Thymus (tissue), 14 donors: ENCODE measurements at places on chromosomes 6 and 20. TPM values are rescaled to one million over a fixed set of nuclear protein-coding genes. Genes with fewer than 3 reads are reported as not detected.

GRCh38 chr6:7239590-7239948, 73.4 kb downstream of the SSR1 start:
- H3K36me3 ChIP-seq = peaks cover 12% of the 10 kb centered on the region
- no peaks in the 10 kb centered on the region for H3K27me3 ChIP-seq
- H3K27ac ChIP-seq = no peak overlapping the region
- H3K4me1 ChIP-seq = peaks cover 4% of the 10 kb centered on the region
- no peak for DNase-seq

DNA sequence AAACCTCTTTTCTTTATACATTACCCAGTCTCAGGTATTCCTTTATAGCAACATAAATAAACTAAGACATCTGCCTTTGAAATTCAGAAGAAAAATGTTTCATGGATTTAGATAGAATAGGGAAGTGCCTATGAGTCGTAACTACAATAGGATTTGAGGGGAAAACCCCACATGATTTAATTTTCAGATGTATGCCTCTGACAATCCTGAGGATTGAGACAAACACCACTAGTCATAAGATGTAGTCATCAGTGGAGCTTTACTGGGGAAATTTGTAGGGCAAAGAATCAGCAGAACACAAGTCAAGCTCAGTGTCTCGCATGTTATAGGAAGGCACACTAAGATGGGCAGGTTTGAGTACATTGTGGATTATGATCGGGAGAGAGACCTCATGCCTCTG, 566.4 kb downstream of the BMP2 start:
- no peaks in the 10 kb centered on the region for H3K27me3 ChIP-seq
- DNase-seq = no peak
- no peak overlapping the region for H3K27ac ChIP-seq
- no peaks in the 10 kb centered on the region for H3K36me3 ChIP-seq
- no peaks in the 10 kb centered on the region for H3K4me1 ChIP-seq

- DNase-seq = no peak
- H3K4me3 ChIP-seq = no peak overlapping the region
- H3K27me3 ChIP-seq = peaks cover 100% of the 10 kb centered on the region
- no peaks in the 10 kb centered on the region for H3K36me3 ChIP-seq
- no peak overlapping the region for H3K27ac ChIP-seq
These were observed 2.9 kb upstream of the OLIG3 start for GRCh38 chr6:137496909-137497720.

- no peak overlapping the region for H3K27ac ChIP-seq
- H3K36me3 ChIP-seq = no peaks in the 10 kb centered on the region
- no peak overlapping the region for H3K4me3 ChIP-seq
- no peak for DNase-seq
- H3K4me1 ChIP-seq = peaks cover 8% of the 10 kb centered on the region
These were observed 187.1 kb downstream of the ID4 start for GRCh38 chr6:20024316-20024673.

DNA sequence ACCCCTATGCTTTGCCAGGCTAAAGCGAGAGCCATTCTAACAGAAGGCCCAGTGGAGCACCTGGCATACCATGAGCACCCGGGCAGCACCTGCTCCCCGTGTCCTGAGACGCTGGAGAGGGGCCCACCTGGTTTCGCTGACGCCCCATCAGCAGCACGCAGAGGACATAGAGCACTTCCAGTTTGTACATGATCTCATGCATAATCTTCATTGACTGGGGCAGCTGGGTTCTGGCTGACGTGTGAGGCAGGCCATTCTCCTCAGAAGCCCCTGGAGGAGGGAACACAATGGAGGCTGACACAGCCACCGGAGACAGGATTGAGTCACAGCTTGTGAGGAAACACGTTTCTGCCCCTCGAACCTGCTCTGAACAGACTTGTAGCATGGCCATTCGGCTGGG, 65.4 kb downstream of the MYH7B start:
- peaks cover 69% of the 10 kb centered on the region for H3K36me3 ChIP-seq
- no peaks in the 10 kb centered on the region for H3K4me1 ChIP-seq
- DNase-seq = no peak

DNA sequence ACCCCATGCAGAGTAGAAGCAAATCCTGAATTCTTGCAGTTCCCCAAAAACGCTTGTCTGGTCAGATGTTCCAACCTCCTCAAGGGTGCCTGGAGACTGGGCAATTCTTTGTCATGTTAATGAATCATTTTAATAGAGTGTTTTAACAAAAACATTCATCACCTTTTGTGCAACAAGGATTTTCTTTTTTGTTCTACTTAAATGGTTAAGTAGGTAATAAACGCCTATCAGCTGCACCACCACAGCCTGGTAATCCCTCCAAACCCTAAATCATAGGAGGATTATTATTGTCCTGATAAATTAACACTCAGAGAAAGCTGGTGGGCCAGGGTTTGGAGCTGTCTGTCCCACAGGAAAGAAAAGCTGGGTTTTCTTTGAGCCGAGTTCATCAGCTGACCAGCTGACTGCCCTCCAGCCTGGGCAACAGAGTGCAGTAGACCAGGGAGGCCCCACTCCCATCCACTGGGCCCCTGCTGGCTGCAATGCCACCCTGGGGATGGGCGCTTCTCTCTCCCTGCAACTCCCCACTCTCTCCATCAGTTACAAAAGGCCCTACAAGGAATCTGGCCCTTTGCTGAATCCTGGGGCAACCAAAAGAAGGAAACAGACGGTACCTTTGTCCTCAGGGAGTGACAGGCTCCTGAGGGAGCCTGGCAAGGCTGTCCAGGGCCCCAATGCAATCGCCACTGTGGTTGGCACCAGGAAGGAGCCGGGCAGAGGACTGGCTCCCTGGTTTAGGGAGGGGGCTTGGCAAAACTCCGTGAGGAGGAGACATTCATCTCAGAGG, 23.1 kb upstream of the BMP7 start:
- DNase-seq = no peak
- H3K27ac ChIP-seq = no peak overlapping the region
- H3K4me3 ChIP-seq = no peak overlapping the region
- peaks cover 43% of the 10 kb centered on the region for H3K27me3 ChIP-seq
- H3K4me1 ChIP-seq = no peaks in the 10 kb centered on the region

GRCh38 chr6:155448668-155449449, 6.8 kb downstream of the NOX3 start:
- H3K4me1 ChIP-seq = no peaks in the 10 kb centered on the region
- no peak overlapping the region for H3K27ac ChIP-seq
- no peaks in the 10 kb centered on the region for H3K27me3 ChIP-seq
- no peak overlapping the region for H3K4me3 ChIP-seq

GRCh38 chr6:135213616-135214015, 32.5 kb downstream of the MYB start:
- H3K4me1 ChIP-seq = peaks cover 2% of the 10 kb centered on the region
- no peak for DNase-seq
- no peaks in the 10 kb centered on the region for H3K27me3 ChIP-seq
- peaks cover 91% of the 10 kb centered on the region for H3K36me3 ChIP-seq

DNA sequence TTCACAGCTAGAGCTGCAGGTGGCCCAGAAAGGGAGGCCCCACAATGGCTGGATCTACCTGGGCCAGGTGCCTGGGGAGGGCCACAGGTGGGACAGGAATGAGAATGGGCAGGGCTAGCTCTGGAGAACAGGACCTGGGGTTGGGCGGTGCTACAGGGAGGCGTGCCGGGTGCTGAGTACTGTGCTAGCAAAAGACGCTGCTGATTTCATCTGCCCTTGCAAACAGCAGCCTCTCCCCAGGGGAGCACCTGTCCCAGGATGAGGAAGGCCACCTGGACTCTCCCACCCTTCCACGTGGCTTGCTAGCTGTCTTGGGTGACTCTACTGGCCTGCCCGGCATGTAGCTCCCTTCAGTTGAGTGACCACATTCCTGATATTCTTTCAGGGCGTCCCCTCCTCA, 6.6 kb upstream of the YTHDF1 start:
- no peak overlapping the region for H3K27ac ChIP-seq
- no peaks in the 10 kb centered on the region for H3K36me3 ChIP-seq
- no peak for DNase-seq
- H3K27me3 ChIP-seq = peaks cover 55% of the 10 kb centered on the region
- H3K4me3 ChIP-seq = no peak overlapping the region
- no peaks in the 10 kb centered on the region for H3K4me1 ChIP-seq

GRCh38 chr20:2692036-2692885, at the start of gene EBF4:
Gene EBF4, plus strand, starts transcription at chr20:2692780. Its CDS starts 866 bp downstream, at chr20:2693646.
- H3K4me3 ChIP-seq = no peak within 1 kb of the TSS
- peak within 1 kb of the TSS; percentile 53 for H3K27ac ChIP-seq
- DNase-seq = no peak
- H3K36me3 ChIP-seq = no peaks in the 10 kb centered on the region
- peaks cover 90% of the 10 kb centered on the region for H3K27me3 ChIP-seq

DNA sequence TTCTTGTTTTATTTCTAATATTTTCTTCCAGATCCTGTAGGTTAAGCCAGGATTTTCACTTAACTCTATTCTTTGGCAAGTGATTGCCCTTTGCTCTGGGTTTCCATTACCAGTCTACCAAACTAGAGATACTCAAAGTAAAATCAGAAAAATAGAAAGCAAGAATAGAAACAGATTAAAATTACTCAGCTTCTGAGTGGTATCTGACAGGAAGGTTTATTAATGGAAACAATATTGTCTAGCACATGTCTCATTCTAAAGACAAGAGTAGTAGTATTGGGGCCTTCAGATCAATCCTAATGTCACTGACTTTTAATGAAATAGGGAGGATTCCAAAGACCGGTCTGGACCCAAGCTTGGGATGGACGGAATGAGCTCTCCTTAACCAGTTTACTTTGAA, 72.3 kb downstream of the SIM1 start:
- no peaks in the 10 kb centered on the region for H3K36me3 ChIP-seq
- H3K4me1 ChIP-seq = no peaks in the 10 kb centered on the region
- H3K27ac ChIP-seq = no peak overlapping the region
- no peaks in the 10 kb centered on the region for H3K27me3 ChIP-seq

DNA sequence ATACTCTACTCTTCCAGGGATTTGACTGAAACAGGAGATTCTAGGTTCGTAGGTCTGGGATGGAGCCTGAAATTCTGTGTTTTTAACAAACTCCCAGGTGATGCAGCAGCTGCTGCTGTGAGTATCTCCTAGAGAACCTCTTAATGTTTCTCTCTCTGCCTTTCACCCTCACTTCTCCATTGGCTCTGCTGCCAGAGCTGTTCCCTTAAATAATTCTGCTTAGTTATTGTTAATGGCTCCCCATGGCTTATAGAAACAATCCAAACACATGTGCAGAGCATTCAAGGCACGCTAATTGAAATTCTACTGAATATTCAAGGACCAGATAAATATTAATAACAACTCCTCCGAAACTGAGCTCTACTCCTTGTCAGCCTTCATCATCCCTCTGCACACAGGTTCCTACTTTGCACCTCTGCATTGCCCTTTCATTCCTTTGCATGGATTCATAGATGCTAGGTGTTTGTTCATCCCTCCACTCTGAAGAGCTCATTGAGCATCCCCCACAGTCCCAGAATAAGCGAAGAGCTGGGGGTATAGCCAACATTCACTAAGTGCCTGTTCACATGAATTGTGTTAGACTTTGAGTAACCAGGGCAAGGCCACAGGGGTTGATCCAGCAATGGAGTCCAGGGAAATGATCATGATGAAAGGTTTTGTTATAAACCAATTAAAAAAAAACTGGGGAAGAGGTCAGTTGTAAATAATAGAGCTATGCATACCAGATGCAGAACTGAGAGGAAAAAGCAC, 488.4 kb upstream of the JAG1 start:
- no peaks in the 10 kb centered on the region for H3K4me1 ChIP-seq
- DNase-seq = no peak
- H3K36me3 ChIP-seq = no peaks in the 10 kb centered on the region
- no peak overlapping the region for H3K27ac ChIP-seq
- H3K27me3 ChIP-seq = no peaks in the 10 kb centered on the region
- no peak overlapping the region for H3K4me3 ChIP-seq

DNA sequence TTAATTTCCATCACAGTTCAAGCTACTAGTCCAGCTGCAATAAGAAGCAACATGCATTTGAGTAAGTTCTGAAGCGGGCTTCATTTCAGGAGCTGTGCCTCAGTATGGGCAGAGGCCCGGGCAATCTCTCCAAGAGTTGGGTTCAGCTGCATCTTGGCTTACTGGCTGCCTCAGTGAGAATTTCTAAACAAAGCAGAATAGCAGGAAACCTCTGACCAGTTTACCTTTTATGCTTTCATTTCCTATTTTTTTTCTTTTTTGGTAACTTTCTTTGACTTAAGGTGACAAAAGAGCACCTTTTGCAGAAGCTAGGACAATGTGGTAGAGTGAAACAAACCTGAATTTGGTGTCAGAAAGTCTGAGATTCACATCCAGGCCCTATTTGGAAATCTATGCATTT, 51.0 kb upstream of the FBXO30 start:
- H3K27me3 ChIP-seq = no peaks in the 10 kb centered on the region
- H3K4me1 ChIP-seq = peaks cover 14% of the 10 kb centered on the region
- no peak overlapping the region for H3K4me3 ChIP-seq
- H3K36me3 ChIP-seq = no peaks in the 10 kb centered on the region

GRCh38 chr20:2006452-2007361, 12.8 kb upstream of the PDYN start:
- no peak overlapping the region for H3K27ac ChIP-seq
- H3K4me1 ChIP-seq = no peaks in the 10 kb centered on the region
- DNase-seq = peak; percentile 23
- H3K27me3 ChIP-seq = no peaks in the 10 kb centered on the region
- no peak overlapping the region for H3K4me3 ChIP-seq

- no peaks in the 10 kb centered on the region for H3K27me3 ChIP-seq
- H3K36me3 ChIP-seq = no peaks in the 10 kb centered on the region
- H3K27ac ChIP-seq = no peak overlapping the region
- peak; percentile 23 for DNase-seq
These were observed 154.3 kb downstream of the VEGFA start for GRCh38 chr6:43924222-43924702.

GRCh38 chr6:140253096-140253495, 878.6 kb upstream of the CITED2 start:
- H3K4me1 ChIP-seq = no peaks in the 10 kb centered on the region
- no peak overlapping the region for H3K27ac ChIP-seq
- no peak overlapping the region for H3K4me3 ChIP-seq

DNA sequence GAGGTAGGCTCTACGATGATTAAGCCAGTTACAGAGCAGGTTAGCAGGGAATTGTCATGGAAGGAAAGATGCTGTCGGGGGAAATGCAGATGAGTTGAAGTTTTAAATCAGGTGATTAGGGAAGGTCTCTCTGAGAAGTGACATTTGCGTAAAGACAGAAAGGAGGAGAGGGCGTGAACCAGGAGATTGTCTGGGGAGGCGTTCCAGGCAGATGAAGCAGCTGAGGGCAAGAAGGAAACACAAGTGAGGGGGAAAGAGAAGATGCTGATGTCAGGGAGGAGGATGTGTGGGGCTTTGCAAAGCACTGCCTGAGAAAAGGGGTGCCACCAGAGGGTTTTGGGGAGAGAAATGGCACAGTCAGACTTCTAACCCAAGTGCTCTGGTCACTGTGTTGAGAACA, 2.5 kb upstream of the TMEM14B start:
- peaks cover 27% of the 10 kb centered on the region for H3K4me1 ChIP-seq
- peaks cover 10% of the 10 kb centered on the region for H3K36me3 ChIP-seq
- H3K27me3 ChIP-seq = no peaks in the 10 kb centered on the region

Gene IL17A
- total RNA-seq = 0.05 TPM

Gene HTR1E
- total RNA-seq = not detected

Gene TMEM217
- 2.4 TPM for total RNA-seq

Gene SMLR1
- not detected for total RNA-seq

Gene FNDC1
- 0.47 TPM for total RNA-seq

Gene RPS6KA2
- total RNA-seq = 2.9 TPM
